Activated CD8-positive, alpha-beta memory T cell treated with anti-CD3 and anti-CD28 coated beads for 24 hours (primary cell): ENCODE measurements at places on chromosomes 7 and 10.

DNA sequence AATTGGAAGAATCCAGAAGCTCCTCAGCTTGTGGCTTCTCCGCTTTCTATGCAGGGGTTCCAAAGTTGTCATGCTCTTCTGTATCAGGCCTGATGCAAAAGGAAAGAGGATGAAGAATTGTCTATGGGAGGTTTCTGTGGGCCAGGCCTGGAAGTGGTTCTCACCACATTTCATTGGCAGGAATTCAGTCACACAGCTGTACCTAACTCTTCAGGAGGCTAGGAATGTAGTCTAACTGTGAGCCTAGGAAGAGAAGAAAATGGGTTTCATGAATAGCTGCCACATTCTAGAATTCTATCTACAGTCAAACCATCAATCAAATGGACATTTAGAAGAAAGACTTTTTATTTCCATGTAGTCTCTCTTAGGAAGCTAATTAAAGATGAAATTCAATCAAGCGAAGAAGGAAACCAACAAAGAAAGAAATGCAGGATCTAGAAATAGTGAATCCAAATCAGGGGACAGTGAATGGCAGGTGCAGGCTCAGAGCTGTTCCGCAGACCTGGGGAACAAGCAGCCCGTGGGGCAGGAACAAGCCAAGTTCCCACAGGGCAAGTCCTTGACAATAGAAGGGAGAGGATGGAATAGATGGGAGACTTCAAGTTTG, 25.4 kb upstream of the USP6NL start:
- DNase-seq = no peak

DNA sequence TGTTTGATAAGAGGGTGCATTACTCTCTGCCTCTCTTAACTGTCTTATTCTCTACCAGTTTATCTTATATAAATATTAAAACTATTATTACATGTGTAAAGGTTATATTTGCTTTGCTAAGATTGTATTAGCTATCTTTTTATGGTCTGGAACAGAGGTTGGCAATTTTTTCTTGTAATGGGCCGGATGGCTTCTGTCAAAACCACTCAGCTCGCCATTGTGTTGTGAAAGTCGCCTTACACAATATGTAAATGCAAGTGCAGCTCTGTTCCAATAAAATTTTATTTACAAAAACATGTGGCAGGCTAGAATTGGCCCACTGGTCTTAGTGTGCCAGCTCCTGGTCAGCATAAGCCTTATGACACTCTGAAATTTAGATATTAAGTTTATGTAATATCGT, 185.8 kb downstream of the SDK1 start:
- no peak for DNase-seq

- DNase-seq = no peak
These were observed 11.4 kb downstream of the PWWP2B start for GRCh38 chr10:132408367-132408781.

GRCh38 chr7:158345731-158346130, 241.9 kb downstream of the PTPRN2 start:
- no peak for DNase-seq

GRCh38 chr7:28358423-28358868, 53.9 kb upstream of the CREB5 start:
- no peak for DNase-seq

GRCh38 chr7:157228864-157229422, 90.2 kb downstream of the UBE3C start:
- no peak for DNase-seq

GRCh38 chr7:155612658-155613057, 31.8 kb upstream of the RBM33 start:
- DNase-seq = no peak

DNA sequence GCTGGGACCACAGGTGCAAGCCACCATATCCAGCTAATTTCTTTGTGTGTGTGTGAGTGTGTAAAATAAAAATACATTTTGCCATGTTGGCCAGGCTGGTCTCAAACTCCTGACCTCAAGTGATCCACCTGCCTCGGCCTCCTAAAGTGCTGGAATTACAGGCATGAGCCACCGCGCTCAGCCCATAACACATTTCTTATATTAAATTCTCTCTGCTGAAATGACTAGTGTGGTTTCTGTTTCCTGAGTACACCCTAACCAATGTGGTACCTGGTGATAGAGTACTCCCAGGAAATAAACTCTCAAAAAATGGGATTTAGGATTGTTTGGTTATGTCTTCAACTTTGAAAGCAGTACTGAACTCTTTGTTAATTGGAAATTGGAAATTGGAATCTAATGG, 19.4 kb upstream of the FHIP2A start:
- no peak for DNase-seq

- DNase-seq = no peak
These were observed 56.3 kb upstream of the ITPRID1 start for GRCh38 chr7:31457551-31457950.

GRCh38 chr10:113169853-113170460, 219.9 kb downstream of the TCF7L2 start:
- DNase-seq = no peak

- no peak for DNase-seq
These were observed 55.4 kb upstream of the DNAJB6 start for GRCh38 chr7:157281221-157281998.

DNA sequence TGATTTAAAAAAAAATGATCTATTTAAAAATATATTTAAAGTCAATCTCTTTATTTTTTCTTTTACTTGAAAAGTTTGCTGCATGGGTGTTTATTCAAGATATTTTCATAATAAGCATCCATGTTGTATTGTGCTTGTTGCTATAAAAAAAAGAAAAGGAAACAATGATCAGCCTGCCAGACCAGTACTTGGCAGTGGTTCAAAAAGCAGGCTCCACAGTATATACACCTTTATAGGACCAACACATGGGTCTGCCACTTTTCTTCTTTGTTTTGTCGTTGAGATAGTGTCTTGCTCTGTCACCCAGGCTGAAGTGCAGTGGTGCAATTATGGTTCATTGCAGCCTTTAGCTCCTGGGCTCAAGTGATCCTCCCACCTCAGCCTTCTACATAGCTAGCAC, 228.0 kb downstream of the TWIST1 start:
- DNase-seq = no peak

- no peak for DNase-seq
These were observed 85.5 kb upstream of the LRRN3 start for GRCh38 chr7:111005445-111005844.

GRCh38 chr7:121914676-121915279, 41.8 kb downstream of the PTPRZ1 start:
- no peak for DNase-seq

- no peak for DNase-seq
These were observed 175.0 kb upstream of the CHRM2 start for GRCh38 chr7:136693166-136694119.

GRCh38 chr7:151624246-151624928, 104.7 kb upstream of the RHEB start:
- no peak for DNase-seq

DNA sequence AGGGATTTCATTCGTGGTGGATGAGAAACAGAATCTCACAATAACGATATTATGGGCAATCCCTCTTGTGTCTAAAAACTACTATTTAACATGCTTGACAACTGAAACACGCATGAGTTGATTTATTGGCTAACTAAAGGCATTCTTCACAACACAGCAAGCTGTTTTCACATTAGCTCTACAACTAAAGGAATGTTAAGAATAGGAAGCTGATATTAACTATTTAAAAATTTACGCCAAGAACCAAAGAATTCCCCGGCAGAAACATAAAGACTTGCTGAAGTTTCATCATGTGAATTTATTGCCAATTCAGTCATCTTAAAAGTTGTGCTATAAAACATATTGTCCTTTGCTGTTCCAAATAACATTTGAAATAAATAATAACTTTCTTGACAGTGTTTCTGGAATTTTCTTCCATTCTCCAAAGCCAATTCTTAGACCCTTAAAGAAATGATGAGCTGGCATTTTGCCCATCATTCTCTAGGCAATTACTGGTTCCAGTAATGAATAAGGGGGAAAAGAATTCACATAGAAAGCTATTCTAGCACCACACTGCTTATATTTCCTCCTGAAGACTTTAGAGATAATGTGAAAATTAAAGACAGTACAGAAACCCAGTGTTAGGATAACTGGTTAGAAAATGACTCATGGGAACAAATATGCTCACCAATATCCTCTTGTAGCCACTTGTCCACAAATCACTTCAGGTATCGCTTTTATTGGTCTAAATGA, 233.1 kb downstream of the PARD3 start:
- no peak for DNase-seq

GRCh38 chr7:2466675-2467074, 9.5 kb downstream of the GRIFIN start:
- no peak for DNase-seq

- peak; percentile 19 for DNase-seq
These were observed 189.0 kb upstream of the SH2B2 start for GRCh38 chr7:102097601-102098161.

- no peak for DNase-seq
These were observed 241.8 kb downstream of the TEX36 start for GRCh38 chr10:125441151-125441550.
